Nucleus accumbens (tissue), 56 donors: ENCODE measurements at places on chromosomes 16 and 17.

DNA sequence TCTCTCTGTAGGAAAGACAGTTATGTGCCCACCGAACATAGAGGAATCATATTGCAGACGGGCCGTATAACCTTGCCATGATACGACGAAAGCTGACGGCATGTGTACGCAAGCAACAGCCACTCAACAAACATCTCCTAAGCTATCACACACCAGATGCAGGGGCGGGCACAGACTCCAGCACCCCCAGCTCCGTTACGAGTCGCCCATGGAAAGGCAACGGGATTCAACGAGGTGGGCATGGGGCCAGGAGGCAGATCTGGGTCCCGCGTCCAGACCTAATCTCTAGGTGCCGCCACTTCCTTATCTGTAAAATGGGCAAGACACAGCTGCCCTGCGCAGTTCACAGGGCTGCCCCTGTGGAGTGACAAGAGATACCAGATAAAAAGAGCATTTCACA lies 35.6 kb downstream of the ABR start:
- DNase-seq = no peak

GRCh38 chr17:21214777-21215541 lies 998 bp upstream of the TMEM11 start:
- DNase-seq = no peak

GRCh38 chr17:1590029-1590746 lies 27.6 kb upstream of the PITPNA start:
- no peak for DNase-seq

DNA sequence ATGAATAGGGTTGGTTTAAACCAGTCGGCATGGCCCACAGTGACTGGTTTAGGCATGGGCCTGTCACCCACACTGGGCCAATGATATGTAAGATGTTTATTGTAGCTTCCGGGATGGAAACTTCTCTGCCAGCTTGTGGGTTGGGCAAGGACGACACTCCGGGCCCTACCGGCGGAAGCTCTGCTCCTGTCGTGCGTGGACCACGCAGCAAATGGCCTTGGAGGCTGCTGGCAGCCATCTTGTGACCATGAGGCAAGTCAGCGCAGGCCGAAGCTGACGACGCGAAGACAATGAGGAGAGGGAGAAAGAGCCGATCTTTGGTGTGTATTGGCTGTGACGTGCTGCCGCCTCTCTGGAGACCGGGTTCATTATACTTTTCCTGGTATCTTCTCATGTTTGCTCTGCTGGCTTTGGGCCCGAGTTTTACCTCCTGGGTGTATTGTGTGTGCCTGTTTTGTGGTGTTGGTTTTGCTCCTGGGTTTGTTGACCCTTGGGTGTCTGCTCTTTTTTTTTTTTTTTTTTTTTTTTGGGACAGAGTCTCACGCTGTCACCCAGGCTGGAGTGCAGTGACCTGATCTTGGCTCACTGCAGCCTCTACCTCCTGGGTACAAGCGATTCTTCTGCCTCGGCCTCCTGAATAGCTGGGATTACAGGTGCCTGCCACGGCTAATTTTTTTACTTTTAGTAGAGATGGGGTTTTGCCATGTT lies 15.4 kb downstream of the SLC25A10 start:
- no peak for DNase-seq

DNA sequence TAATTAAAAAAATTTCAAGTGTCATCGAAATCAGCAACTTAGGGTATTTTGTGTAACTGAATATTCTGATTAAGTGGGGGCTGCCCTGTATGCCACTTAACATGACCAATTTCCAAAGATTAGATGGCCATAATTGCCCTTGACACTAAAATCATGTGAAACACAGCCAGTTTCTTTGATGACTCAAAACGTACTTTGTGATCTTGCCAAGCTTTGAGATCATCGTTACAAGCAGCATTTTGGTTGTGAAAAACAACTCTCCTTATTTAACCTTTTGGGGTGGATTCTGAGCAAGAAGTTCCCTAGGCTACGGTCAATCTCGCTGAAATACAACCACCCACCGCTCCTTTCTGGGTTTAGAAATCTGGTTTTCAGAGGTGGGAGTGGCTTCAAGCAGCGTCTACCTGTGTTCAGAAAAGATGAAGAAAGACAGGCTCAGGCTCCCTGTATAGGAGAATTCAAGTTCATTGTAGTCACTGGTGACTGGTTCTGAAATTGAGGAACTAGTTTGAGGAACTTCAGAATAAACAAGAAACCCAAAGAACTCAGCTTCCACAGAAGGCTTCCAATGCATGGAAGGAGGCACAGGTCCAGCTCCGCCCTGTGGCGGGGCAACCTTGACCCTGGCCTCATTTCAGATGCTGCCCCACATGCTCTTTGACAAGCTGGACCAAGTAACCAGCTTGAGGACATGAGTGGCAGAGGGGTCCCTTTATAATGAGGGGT lies 9.4 kb downstream of the MAP3K14 start:
- DNase-seq = no peak

DNA sequence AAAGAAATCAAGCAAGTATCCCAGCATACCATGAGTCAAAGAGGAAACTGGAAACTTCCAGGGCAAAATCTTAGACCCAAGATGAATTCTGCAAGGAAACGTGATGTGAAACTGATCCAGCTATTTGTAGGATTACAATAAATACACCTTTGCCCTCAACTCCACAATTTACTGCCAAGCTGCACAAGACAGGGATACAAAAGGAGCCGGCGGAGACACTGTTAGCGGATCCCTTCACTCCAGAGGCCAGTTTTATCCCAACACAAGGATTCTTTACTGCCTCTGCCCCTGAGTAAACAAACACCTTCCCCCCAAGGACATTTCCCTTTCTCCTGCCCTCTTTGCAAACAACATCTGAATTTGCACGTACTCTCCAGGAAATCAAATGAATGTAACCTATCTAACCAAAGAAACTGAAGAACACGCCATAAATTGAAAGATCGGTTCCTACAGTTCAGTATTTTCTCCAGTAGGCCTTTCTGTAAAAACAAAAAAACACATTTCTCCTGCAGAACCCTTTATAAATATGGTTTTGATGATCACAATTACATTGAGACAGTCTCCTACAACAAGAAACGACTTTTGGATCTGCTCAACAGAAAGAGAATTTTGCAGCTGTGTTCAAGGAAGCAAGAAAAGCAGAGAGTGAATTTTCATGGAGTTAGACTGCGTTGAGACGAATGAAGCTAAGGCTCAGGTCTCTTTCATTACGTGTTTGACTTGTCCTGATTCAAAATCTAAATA lies 1.4 kb upstream of the CBX2 start:
- DNase-seq = no peak
